A549 treated with GW870086 at 1 μM for 4 hours (cell line): ENCODE measurements at places on chromosomes 16 and 17. TPM values are rescaled to one million over a fixed set of nuclear protein-coding genes. Genes with fewer than 3 reads are reported as not detected.

NOS2 gene
- total RNA-seq: 0.15 to 0.22 TPM (median 0.19 TPM) in 5 replicates

CRYM gene
- total RNA-seq: 1.2 to 2.5 TPM (median 1.8 TPM) in 5 replicates

PRSS22 gene
- total RNA-seq: 0.39 to 1.4 TPM (median 1.3 TPM) in 5 replicates

STH gene
- total RNA-seq: not detected in 5 replicates

PRCD gene
- not detected in 5 replicates for total RNA-seq

SHCBP1 gene
- 29.2 to 41.4 TPM (median 37.7 TPM) in 5 replicates for total RNA-seq
